NCI-H774 (cell line): ENCODE measurements at places on chromosomes 5 and 9.

GRCh38 chr9:114060711-114061110 lies 17.4 kb downstream of the AMBP start:
- no peak for DNase-seq

DNA sequence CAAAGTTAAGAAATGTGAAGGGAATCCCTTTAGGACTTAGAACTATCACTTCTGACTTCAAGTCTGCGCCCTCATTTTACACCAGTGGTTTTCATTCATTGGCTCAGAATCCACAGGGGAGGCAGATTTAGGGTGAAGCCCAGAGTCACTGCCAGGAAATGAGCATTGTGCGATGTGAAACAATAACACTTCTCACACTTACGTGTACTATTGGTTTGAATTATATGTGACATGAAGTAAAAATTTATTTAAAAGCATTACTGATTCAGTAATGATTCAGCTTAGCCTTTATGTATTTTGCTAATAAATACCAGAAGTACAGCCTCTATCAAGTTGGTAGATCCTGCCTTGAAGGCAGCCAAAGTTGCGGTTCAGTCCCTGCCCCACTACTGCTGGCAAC lies 98.6 kb downstream of the PAM start:
- no peak for DNase-seq

- no peak for DNase-seq
Measured at GRCh38 chr5:13510616-13511015, 433.9 kb downstream of the DNAH5 start.

DNA sequence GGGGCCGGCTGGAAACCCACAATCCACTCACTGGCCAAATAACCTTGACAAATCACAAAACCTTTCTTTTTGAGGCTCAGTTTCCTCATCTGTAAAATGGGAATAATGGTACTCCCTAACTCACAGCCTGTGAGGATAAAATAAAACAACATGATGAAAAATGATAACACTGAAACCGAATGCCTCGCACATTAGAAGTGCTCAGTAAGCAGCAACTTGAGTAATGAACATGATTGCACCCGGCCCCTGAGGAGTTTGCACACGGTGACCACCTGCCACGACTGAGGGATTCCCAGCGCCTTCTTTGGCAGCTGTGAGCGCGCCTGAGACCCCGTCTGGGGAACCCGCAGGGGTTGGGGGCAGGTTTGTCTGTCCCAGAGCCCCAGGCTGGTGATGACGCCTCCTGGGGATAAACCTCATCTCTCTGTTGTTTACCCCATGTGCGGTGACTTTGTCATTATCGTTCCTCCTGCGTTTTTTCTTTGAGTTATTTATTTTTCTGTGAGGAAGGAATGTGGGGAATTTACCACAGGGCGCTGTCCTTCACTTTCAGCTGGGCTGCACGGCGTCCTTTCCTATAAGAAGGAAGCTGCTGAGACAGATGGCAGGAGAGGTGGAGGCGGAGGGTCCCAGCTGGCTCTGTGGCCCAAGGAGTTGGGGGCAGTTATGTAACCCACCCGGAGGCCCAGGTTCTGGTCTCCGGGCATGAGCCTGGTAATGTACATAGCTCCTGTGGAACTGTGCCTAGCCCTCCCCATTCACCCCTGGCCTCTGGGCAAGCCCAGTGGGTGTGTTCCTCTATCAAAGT lies 3.0 kb upstream of the SYNPO start:
- DNase-seq, result no peak

DNA sequence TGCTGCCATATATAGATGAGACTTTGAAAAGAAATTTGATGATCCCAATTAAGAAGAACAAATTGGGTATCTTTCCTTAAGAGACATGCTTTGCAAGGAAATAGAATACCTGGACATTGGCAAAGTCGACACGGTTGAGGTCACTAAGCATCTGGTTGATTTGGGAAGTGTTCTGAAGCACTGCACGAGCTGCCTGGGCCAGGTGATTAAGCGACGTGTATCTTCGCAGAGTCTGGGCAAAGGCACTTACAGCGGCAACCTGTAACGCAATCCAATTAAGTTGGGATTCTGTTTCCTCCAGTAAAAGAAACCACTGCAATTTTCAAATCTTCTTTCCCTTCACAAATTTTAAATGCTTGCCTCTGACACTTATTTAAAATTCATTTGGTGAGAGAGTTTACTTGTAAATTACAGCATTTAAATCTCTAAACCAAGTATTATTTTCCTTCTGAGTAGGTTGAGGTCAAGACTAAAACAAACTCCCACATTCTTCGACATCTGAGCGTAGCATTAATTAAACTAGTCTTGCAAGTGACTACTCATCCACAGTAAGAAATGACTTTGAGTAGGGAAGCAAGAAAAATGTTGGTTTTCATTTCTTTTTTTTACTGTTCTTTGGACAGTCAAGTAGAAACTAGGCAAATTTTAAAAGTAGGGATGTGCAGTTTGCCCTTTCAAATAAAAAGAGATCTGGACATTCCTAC lies 262.8 kb downstream of the RFX3 start:
- no peak for DNase-seq

- no peak for DNase-seq
Measured at GRCh38 chr9:113488490-113488889, 25.0 kb downstream of the RGS3 start.

DNA sequence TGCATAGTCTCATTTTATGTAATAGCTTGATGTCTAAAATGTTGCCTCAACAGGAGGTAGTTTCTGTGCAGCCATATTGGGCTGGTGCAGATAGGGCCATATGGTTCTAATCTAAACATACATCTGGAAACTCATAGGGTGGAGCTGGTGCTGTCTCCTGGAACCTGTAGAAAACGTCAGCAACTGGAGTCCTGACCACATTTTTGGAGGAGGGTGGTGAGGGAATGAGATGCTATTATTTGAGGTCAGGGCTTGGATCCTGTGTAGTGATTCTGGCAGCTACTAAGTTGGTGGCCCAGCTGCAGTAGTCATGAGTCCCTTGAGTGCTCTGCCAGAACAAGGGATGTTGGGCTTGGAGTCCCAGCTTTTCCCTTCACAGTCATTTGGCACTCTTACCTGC lies 14.1 kb downstream of the MAN2A1 start:
- DNase-seq, result no peak

DNA sequence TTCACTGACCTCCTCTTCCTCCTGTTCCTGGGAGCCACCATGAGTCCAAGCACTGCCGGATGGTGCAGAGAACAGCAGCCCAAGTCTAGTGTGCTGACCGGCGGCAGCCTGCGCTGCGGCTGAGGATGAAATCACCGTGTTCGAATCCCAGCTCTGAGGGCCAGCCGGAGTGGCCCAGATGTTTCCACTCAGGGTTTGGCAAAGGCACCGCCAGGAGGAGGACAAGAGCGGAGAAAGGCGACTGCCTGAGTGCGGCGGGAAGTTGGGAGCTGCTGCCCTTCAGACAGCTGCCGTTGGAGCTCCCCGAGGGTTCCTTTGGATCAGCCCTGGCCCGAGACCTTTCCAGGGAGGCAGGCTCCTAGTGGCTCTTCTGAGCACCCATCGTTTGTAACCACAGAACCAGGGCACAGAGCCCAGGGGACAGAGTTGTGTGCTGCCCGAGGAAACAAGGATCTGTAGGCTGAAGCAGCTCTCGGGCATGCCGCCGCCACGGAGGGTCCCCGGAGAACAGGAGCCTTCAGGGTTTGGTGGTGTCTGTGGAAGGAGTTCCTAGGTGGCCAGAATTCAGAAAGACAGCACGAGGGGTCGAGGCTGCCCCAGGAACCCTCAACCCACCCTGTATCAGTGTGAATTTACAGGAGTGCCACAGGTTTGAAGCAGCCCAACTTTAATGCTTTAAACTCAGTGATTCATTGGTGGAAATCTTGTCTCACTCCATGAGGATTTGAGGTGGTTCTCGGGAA lies 115.6 kb upstream of the COL5A1 start:
- no peak for DNase-seq

DNA sequence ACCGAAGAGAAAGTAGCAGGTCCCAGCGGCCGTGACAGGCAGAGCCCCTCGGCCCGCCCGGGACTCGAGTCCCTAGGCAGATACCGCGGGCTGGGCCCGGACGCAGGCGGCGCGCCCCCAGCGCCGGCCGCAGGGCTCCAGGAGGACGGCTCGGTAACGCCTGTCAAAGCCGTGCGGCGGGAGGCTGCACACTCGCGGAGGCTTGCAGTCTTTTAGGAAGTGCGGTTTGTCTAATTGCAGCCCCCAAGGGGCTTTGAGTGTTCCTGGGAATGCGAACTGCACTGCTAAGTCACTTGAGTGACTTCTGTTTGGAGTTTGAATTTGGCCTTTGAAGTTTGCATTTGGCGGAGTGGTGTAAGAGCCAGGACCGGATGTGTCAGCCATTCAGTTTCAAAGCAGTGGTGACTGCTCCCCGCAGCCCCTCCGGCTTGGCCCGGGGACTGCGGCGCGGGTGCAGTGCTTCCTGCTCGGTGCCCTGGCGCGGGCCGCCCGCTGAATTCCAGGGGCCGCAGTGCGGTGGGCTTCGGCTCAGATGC lies 1.3 kb downstream of the MAP3K1 start:
- no peak for DNase-seq

DNA sequence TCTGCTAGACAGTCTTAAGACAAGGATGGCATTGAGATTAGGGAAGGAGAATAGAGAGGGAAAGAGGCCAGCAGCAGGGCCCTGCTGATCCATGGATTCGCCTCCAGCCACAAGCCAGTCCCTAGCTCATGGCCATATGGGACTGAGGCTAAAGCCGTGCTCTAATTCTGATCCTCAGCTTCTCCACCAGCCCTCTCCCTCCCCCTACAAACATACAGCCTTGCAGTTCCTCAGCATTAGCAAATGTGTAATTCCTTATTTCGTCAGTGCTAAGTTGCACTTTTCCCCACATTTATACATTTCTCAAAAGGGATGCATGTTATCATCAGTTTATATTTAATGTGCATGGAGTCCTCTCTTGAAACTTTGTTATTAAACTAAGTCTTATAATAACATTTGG lies 34.8 kb downstream of the ZNF462 start:
- DNase-seq, result no peak

DNA sequence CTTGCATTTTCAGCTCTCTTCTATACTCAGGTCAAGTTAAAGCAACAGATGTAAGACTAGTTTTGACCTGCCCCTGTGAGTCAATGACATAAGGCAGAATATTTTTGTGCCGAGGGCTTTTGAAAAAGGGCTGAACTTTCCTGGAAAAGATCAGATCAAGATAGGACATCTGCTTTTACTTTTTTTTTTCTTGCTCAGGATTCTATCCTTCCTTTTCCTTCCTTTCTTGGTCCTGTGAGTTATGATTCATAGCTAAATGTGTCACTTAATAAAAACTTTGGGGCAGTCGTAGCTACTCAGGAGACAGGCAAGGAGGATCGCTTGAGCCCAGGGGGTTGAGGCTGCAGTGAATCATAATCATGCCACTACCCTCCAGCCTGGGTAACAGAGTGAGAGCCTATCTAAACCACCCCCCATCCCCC lies 84.3 kb upstream of the BRINP1 start:
- no peak for DNase-seq

GRCh38 chr9:89983411-89983810 lies 378.6 kb downstream of the GADD45G start:
- no peak for DNase-seq

GRCh38 chr5:67268231-67269021 lies 71.8 kb upstream of the CD180 start:
- DNase-seq, result peak; percentile 16

- DNase-seq, result no peak
Measured at GRCh38 chr5:21931116-21931515, 922.0 kb downstream of the CDH12 start.

GRCh38 chr5:169637085-169637548 lies at the start of gene DOCK2:
Gene DOCK2 (plus strand): TSS chr5:169637275. CDS start chr5:169637327, 52 bp downstream.
- DNase-seq, result no peak

DNA sequence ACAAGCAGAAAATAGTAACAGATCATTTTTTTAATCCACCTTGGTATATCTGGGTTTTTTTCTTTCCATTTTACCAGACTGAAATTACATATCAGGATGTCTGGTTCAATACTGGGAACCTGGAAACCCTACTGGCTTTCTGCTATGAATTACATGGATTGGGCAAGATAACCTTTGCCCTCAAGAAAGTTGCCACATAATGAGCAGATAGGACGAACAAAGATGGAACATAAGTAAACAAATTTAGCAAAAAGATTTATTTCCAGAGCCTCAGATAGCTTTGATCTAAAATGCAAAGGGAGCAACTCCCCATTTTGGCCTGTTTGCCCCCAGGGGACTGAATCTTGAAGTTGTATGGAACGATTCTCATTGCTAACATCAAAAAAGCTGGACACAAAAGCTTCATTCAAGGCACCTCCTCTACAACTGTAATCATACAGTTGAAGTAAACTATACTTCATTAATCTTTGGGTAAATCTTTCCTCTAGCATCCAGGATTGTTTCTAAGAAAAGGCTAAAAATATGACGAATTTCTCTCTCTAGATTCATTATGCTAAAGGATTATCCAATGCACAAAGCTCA lies 131.6 kb upstream of the PTGER4 start:
- no peak for DNase-seq

- no peak for DNase-seq
Measured at GRCh38 chr5:147939431-147940114, 33.2 kb upstream of the C5orf46 start.

GRCh38 chr9:29389421-29389820 lies 1816.1 kb upstream of the C9orf72 start:
- DNase-seq, result no peak

GRCh38 chr9:87530716-87531115 lies 33.0 kb downstream of the DAPK1 start:
- no peak for DNase-seq

- no peak for DNase-seq
Measured at GRCh38 chr9:26675035-26675434, 217.6 kb downstream of the CAAP1 start.

DNA sequence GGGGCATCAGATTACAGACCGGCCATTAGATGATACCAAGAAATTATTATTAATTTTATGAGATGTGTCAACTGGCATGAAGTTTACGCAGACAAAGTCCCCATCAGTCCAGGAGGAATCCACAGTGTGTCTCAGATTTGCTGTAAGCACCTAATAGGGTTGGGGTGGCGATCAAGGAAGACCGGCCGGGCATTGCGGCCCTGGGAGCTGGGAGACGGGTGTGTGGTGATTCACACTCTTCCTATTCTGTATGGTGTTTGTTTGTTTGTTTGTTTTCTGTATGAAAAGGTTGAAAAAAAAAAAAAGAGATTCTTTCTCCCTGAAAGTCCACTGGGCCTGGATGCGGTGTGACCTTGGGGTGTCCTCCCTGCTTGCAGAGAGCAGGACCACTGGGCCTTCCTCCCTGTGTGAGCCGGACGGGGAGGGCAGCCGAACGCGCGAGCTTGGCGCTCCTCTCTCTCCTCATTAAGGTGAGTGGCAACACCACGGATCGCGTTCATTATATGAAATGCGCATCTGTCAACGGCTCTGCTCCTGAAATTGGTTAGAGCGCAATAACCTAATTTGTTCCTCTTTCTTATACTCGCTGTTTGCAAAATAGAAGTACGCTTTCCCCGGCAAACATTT lies 15.1 kb downstream of the RASGEF1C start:
- DNase-seq, result no peak

DNA sequence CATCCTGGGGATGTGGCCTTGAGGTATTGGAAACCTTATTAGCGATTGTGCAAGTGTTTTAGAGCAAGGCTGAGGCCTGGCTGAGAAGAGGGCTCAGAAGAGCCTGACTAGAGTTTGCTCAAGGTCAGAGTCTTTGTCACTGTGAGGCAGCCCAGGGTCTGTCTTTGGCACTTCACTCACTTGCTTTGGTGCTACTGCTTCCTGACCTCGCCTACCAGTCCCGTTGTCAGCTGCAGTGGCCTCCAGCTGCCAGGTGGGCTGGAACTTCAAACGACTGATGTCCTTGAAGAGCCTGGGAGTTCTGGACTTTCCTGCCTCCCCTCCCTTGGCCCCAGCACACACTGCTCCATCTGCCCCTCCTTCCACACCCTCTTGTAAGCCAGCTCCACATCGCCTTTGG lies 228.0 kb downstream of the SNX18 start:
- no peak for DNase-seq
